ENCODE measurements at places on chromosomes 7 and 10.

DNA sequence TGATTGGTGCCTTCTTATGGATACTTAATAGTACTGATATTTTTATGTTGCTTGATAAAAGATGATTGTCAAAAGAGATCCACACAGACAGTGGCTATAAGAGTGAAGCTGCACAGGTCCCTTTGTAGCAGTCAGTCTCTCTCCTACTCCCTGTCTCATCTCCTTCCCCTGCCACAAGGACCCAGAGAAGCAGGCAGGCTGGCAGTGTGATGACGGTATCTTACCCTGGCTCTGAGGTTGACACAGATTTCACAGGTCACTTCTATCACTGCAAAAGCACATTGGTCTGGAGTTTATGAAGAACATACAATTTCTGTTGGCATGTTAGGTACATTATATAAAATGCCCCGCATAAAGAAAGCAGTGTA lies 64.4 kb upstream of the AHR start:
- no peak for DNase-seq

DNA sequence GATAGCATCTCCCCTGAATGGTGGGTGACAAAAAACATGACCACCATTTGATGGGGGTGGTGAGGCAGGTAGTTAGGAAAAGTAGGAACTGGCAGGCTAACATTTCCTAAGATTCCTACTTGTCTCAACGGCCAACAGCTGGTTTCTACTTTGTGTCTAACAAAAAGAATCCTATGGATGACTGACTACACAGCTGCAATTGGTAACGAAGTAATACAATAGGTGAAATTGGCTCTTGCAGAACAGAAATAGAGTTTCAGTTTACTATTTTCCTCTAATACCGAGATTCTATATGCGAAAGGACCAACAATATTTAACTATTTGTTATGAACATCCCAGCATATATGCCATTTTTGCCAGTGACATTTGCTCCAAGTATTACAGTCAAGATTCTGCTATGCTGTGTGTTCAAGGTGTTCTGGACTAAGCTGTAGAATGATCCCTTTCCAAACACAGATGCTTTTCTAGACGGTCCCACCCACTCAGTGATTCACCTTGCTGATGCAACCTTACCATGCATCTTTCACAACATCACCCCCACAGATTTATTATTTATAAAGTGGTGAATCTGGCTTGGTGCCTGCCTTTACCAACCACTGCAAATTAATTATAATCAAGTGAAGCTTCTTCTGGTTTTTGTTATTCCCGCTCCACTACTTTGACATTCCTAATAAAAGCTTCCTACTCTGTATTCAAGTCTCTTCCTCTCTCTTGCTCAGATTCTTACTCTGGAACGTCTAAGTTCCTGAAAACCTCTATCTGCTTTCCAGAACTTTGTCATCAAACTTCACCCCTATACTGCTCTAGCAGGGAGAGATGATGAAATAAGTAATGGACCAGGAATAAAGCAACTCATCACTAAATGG lies 16.8 kb downstream of the BBIP1 start:
- no peak for DNase-seq

DNA sequence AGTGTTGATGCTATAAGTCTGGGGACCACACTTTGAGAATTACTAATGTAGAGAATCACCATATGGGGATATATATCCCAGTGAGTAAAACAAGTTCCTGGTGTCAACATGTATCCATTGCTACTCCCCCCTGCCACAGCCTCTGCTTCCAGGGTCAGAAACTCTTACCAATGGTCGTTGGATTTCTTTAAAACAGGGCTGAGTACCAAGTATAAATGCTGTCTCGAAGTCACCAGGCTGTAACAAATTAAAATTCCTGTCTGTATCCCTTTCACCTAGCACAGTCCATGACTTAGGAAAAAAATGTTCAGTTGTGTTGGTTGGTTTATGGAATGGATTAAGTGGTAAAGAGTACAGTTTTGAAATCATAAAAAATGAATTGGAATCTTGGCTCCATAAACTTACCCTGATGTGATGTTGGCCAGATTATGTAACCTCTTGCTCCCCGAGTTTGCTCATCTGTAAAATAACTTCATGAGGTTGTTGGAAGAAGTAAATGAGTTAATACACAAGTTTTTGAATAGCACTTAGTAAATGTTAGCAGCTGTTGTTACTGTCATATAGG lies 364.0 kb upstream of the LRGUK start:
- DNase-seq, result no peak

DNA sequence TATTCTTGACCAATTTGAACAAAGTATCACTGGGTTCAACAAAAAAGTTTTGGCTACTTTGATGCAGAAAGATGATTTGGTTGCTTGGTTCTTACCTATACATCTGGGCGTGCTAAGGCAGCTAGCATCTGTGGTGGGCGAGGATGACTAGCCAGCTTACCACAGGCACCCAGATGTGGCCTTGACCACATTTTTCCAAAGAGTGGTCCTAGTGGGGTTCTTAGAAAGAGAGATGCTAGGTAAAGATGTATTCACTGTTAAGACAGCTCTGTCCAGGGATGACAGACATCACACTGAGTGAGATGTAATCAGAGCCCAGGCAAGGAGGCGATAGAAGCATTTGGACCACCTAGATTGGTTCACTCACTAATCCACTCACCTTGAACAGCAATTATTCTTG lies 785 bp downstream of the DNTT start:
- no peak for DNase-seq

DNA sequence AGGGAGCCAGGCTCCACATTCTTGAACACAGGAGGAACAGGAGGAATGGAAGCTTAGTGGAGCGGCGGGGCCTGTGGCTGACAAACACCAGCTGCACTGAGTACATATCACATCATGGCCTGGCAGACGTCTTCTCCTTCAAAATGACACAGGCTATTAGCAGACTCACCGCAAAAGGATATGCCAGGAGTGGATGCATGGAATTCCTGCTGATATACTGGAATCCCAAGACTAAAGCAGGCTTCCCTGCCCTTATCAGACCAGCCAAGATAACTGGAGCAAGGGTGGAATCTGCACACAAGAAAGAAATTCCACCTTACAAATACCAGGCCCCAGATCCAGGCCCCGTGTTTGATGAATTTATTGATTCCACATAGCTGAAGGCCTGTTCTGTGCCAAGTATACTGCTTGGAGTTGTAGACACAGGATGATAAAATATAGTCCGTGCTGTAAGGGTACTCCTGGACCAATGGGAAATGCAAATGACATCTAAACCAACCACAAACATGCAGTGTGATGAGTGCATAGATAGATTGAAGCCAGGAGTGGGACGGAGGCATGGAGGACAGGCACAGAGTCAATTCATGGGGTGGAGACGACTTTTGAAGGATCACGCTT lies 480.5 kb upstream of the ZMIZ1 start:
- DNase-seq, result peak; percentile 67

GRCh38 chr7:157532068-157532467 lies 195.3 kb downstream of the DNAJB6 start:
- no peak for DNase-seq

GRCh38 chr10:18759575-18759974 lies 100.3 kb downstream of the ARL5B start:
- DNase-seq, result no peak

GRCh38 chr10:118590334-118590733 lies 5.1 kb downstream of the PRLHR start:
- DNase-seq, result no peak

DNA sequence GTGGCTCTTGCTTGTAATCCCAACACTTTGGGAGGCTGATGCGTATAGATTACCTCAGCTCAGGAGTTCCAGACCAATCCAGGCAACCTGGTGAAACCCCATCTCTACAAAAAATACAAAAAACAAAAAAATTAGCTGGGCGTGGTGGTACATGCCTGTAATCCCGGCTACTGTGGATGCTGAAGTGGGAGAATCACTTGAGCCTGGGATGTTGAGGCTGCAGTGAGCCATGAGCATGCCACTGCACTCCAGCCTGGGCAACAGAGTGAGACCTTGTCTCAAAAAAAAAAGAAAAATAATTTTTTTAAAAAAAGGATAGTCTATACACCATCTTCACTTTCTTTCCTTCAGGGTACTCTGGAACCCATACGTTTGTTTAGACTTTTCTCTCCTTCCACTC lies 6.2 kb downstream of the REEP3 start:
- no peak for DNase-seq

DNA sequence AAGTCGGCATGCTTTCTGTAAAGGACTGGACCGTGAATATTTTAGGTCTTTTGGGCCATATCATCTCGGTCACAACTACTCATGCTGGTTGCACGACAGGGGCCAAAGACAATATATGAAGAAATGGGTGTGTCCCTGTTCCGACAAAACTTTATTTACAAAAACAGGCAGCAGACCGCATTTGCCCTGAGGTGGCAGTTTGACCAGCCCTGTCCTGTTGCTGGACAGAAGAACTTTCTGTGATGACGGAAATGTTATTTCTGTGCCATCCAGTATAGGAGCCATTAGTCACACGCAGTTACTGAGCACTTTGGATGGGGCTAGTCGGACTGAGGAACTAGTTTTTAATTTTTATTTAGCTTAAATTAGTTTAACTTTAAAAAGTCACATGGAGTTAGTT lies 112.8 kb upstream of the CARD11 start:
- no peak for DNase-seq

DNA sequence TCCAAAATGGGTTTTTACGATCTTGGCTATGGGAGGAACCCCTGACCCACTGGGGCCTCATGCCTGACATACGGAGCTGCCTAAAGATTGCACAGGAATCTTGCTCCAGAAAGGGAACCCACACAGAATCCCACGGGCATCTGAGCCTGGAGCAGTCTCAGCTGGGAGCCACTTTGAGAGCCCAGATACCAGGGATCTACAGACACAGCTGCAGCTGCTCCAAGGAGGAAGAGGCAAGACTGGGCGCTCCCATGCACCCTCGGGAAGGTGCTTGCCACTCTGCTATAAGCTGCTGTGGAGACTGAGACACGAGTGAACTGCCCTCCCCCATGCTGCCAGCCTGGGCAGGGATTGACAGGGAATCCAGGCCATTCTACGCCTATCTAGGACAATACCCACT lies 202.5 kb downstream of the REEP3 start:
- no peak for DNase-seq

GRCh38 chr10:120783867-120784266 lies 67.3 kb upstream of the WDR11 start:
- DNase-seq, result no peak

DNA sequence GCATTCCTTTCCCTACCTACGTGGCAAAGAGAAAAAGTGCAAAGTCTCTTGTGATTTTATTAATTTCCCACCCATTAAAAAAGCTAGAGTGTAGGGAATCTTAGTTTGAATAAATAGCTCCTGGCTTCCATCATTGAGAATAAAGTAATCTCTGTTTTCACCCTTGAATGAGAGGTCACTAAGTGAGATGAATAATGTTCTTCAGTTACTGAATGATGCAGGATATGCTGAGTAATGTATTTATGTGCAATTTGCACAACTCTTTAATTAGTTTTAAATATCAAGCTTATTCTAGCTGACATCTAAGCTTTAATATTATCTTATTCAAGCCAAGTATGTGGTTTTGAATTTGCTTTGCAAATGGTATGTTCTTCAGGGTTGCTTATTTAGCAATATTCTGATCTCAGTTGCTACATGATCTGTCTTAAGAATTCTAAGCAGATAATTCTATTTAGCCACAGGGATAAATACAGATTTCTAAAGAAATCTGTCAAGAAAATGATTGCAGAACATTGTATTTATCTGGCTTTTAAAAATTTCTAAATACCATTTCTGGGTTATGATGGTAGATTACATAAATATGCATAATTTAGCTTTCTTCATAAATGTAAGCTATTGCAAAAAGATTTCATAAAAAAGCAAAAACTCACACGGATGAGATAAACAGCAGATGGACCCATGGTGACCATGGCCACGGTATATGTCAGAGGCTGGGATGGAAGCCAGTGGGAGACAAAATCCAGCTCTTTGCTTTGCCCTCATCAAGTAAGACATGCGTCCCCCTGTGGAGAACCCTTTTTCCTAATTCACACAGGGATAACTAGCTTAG lies 141.0 kb downstream of the MACC1 start:
- DNase-seq, result no peak

DNA sequence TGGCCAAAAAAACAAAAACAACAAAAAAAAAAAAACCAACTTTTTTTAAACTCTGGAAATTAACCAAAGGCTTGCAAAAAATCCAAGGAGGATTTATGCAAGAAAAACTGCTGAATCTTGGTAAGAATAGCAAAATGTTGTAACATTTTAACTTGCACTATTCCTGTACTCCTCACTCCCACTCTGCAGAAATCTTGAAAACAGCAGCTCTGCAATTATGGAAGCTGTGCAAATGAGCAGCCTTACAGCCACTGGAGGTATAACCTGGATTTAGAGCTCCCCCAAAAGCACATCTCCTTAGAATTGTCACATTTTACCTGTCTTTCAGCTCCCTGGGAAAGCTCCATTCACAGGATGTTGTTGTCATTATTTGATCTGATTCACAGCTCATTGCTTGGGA lies 41.8 kb upstream of the LRGUK start:
- no peak for DNase-seq

DNA sequence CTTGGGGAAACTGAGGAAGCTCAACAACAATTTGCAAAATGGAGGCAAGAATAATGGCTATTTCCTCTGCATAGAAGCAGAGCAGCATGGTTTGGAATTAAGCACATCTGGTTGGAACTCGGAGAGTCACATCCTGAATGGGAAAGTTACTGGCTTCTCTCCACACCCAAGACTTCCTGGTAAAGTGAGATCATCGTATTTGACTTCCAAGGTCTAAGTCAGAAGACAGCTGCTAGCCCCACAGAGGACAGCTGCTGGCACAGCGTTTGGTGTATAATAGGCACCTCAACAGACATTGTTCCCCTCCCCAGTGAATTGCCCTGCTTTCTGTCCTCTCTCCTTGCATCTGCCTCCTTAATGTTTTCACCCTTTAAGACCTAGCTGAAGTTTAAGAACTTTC lies 37.0 kb upstream of the NRF1 start:
- no peak for DNase-seq

DNA sequence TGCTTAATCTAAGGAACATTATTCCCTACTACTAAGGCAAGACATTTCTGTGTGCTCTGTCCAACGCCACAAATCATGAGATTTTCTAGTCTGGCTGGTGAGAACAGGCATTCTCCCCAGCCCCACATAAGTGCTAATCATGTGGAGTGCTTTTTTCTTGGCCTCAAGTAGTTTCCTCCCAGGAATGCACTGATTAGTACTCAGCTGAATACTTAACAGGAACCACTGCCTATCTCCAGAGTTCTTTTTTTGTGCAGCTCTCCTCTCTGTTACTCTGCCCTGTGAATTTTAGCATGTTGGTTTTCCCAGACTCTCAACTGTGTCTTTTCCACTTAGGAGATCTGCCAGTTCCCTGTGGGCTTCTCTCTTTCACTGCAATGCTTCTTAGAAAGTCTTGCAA lies 1098.5 kb upstream of the LRRTM3 start:
- DNase-seq, result no peak

- DNase-seq, result no peak
These were observed 39.3 kb downstream of the SPDYE5 start for GRCh38 chr7:75531359-75531821.

All from left ventricle myocardium inferior (tissue), 1 donor.